ENCODE measurements at places on chromosomes 11 and 22. TPM values are rescaled to one million over a fixed set of nuclear protein-coding genes. Genes with fewer than 3 reads are reported as not detected.

GRCh38 chr11:31254415-31254814 lies 115.1 kb downstream of the DCDC1 start:
- DNase-seq = no peak

DNA sequence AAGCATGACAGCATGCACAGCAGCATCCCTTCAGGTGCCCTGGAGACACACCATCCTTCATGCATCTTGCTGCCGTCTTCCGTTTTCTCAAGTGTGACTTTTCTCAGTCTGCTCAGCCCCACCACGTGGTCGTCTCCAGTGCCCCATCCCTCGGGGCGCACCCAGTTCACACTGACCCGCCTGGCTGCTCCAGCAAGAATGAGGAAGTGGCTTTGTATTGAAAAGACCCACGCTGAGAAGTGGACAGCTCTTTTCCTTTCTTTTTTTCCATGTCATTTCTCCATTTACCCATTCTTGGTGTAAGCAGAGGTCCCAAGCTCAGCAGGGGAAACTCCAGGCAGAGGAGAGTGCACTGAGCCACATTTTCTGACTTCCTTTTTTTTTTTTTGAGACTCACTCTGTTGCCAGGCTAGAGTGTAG lies 14.5 kb downstream of the SERPINH1 start:
- DNase-seq = no peak

DNA sequence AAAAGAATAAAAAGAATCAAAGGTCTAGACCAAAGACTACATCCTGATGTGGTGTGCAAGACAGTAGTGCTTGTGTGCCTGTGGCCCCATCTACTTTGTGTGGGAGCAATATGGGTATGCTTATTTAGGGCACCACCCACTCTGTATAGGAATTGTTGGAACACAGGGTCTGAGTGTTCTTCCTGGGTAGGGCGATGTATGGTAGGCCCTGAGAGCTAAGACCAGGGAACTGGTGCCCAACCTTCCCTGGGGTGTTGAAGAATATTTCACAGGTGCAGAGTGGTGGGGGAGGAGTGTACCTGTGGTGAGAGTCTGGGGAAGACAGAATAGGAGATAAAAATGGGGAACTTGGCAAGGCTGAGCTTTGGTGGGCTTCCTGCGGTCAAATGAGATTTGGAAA lies 41.9 kb downstream of the MICAL2 start:
- DNase-seq = no peak

DNA sequence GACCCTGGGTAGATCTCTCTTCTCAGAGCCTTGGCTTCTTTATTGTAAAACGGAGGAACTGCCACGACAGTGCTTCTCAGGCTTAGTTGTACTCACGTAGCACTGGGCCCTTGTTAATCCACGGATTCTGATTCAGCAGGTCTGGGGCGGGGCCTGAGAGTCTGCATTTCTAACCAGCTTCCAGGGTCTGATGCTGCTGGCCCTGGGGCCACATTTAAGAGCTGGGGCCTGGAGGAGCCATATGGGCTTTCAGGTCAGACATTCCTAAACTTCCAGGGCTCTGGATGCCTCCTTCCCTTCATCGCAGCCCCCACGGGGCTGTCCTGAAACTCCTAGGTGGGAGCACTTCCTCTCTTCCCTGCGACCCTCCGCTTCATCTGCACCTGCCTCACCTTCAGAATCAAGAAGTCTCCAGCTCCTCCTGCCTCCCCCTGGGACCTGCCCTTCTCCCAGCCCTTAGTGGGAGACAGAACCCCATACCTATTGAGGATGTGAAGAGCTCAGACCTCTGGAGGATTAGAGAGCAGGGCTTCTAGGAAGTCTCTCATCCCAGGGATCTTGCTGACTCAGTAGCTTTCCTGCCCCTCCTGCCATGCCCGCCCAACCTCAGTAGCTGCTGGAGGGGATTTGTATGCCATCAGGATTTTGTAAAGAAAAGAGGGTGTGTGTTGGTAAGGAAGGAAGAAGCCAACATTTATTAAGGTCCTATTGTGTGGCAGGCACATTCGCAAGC lies 92.5 kb downstream of the LRRC32 start:
- no peak for DNase-seq

DNA sequence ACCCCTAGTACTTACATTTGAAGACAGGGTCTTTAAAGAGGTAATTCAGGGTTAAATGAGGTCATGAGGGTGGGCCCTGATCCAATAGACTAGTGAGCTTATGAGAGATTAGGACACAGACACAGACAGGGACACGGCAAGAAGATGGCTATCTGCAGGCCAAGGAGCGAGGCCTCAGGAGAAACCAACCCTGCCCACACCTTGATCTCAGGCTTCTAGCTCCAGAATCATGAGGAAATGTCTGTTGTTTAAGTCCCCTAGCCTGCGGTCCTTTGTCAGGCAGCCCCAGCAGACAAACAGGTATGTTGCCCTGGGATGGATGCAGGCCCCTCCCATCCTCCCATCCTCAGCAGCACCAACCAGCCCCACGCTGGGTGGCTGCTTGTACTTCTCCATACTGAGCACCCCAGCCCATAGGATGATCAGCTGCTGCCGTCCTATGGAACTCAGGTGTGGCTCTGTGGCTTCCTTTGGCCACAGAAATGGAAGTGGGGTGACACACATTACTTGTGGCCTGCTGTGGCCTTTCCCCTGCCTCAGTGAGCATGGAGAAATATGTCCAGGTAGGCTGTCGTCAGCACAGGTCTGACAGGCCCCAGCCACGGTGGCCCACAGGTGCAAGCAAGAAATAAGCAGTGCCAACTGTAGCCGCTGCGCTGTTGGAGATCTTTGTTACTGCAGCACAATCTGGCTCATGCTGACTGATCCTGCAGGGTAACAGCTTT lies 7.9 kb downstream of the GNB1L start:
- DNase-seq = no peak

DNA sequence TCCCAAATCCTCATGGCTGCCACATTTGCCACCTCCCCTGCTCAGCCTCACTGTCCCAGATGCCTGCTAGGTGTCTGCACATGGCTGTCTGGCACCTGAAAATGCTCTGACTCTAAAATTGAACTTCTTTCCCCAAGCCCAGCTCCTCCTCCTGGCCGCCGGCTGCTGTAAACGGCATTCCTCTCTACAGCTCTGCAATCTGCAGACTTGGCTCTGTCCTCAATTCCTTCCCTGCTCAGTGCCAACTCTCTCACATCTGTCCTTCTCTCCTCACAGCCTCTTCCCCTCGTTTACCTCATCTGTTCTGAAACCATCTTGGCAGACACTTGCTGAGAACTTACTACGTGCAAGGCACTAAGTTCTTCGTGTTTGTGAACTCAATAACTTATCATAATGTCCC lies 169.4 kb upstream of the SYT13 start:
- no peak for DNase-seq

DNA sequence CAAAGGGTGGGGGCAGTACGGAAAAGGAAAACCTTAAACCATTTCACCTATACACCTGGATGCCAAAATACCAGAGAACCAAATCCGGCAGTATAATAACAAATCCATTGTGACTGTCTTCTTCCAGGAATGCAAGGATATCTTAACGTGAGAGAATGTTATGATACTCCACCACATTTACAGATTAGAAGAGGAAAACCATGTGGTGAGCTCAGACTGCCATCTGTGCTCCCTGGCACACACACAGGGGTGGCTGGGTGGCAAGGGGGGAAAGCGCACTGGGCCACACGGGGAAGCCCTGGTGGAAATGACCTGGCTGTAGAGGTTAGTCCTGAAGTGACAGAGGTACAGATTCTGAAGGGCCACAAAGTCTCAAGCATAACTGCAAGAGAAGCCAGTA lies 9.9 kb downstream of the EIF1AD start:
- DNase-seq = no peak

GRCh38 chr22:25702571-25703167 lies 39.3 kb upstream of the MYO18B start:
- no peak for DNase-seq

GRCh38 chr11:124415356-124415923 lies 9.2 kb downstream of the OR8B4 start:
- no peak for DNase-seq

- peak; percentile 65 for DNase-seq
These were observed 29.1 kb upstream of the TXNRD2 start for GRCh38 chr22:19970479-19971275.

- no peak for DNase-seq
These were observed 29.8 kb upstream of the EED start for GRCh38 chr11:86214710-86215109.

DNA sequence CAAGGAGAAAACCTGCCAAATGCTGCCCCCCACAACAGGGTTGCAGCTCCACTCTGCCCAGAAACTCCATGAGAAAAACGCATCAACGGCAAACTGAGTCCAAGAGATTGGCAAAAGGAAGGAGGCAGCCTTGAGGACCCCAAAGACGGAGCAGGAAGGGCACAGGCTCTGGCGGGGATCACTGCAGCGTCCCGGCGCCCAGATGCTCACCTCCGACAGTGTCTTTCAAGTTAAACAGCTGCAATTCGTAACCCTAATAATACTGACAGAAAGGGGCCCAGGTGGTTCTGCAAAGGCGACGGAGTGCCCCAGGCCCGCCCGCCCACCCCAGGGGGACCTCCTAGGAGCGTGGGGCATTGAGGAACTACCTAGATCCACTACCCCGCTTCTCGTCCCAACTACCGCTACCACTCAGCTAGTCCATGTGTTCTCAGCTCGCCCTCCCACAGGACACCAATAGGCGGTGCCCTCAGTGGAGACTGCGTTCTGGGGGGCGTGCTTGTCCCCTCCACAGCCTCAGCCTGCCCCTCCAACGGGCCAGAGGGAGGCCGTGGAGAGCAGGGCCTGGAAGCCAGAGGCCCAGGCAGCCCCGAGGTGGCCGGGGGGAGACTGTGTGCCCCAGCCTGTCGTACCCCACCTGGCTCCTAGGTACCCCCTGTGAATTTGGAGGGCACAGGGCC lies 127.4 kb downstream of the PHF21B start:
- DNase-seq = no peak

DNA sequence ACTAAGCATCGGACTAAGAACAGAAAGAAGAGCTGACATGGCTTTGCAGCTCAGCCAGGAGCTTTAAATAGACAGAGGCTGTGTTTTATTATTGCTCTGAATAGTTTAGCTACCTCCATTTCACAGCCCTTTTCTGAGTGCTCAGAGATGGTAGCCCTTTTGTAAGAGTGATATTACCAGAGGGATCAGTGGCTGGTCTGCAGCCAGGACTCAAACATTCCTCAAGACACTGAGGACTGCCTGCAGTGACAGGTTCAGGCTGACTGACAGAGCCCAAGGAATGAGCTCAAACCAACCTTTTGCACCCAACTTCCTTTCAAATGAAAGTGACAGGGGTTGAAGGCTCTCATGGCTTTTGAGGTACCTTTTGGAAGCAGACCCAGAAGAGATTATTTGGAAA lies 189.0 kb downstream of the DDX10 start:
- DNase-seq = no peak

GRCh38 chr22:49574881-49575702 lies 252.6 kb downstream of the BRD1 start:
- DNase-seq = no peak

GRCh38 chr11:118291477-118292135 lies 12.9 kb upstream of the CD3E start:
- DNase-seq = no peak

DNA sequence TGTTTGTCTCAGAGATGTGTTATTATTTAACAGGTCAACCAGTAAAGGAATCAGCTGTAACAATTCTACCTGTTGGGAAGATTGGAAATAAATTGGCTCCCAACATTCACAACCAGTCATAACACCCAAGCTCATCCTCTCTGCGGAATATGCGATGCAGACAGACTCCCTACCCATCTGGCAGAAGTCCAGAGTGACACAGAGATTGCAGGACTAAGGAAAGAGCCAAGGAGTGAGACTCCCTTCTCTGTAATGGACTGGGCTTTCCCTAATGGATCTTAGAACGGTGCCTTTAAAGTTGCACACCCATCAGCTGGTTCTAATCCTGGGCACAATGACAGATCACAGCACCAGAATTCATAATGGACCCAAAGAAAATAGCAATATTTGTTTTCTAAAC lies 27.8 kb upstream of the UBASH3B start:
- no peak for DNase-seq

GRCh38 chr11:69914286-69915150 lies 95.3 kb upstream of the FGF3 start:
- DNase-seq = no peak

DNA sequence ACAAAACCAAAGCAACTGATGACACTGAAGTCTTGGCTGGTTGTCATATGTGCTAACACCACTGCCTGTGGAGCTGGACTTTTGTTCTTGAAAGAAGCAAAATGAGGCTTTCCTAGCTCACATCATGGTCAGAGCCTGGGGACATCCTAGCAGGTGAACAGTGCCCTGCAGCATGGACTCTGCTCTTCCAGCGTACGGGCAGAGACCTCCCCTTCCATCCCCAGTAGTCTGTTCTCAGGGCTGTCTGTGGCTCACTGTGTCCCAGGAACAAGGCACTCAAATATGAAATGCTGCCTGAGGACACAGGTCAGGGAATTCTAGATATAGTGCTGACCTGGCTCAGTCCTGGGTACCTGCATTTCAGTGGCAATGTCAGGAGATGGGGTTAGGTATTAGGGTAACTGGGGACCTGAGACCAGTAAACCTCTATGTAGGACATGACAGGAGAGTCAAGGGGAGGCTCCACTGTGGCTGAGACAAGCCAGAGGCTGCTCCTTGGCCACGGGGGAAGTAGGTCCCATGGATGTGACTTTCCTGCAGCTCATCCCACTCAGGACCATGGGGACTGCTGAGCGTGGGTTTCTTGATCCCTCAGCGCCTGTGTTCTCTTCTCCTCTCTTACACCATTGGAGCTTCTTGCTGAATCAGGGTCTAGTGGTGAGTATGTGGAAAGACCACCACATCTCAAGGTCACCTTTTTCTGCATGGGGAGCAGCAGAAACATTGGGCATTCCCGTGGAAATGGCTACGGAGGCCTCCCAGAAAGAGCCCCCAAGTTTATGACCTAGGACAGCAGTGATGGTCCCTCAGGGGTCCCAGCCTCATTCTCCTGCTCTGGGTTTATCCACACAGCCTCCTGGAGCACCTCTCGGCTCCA lies 80.1 kb downstream of the ZNF280B start:
- no peak for DNase-seq

DNA sequence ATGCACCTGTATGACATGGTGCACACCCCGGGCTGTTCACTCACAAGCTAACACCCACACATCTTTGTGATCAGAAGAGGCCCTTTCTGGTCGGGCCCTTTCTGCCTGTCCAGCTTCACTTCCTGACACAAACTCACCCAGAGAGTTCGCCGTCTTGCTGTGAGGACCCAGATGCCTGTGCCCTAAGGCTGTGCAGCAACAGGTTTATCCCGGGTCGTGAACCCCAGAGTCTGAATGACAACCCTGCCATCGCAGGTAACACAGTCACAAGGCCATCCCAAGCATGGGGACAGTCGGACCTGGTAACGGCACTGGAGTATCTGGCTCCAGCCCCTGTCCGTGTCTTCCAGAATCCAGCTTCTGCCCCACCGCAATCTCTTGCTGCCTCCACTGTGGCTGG lies 235.1 kb downstream of the BUD13 start:
- DNase-seq = no peak

GRCh38 chr22:50012211-50013181 lies at the start of gene IL17REL:
Gene IL17REL, minus strand, starts transcription at chr22:50012765. Its CDS starts 119 bp downstream, at chr22:50012646.
- DNase-seq = no peak

The UPK3A gene
- polyA plus RNA-seq = not detected

The IFITM5 gene
- not detected for polyA plus RNA-seq

The P4HA3 gene
- not detected for polyA plus RNA-seq

The CDC42BPG gene
- not detected for polyA plus RNA-seq

The TMEM25 gene
- 13.8 TPM for polyA plus RNA-seq

The GAS2L1 gene
- polyA plus RNA-seq = not detected

The ARVCF gene
- not detected for polyA plus RNA-seq

The HBE1 gene
- not detected for polyA plus RNA-seq

The FIBIN gene
- polyA plus RNA-seq = not detected

The HOATZ gene
- polyA plus RNA-seq = not detected
